ENCODE measurements at places on chromosomes 5 and 9. TPM values are rescaled to one million over a fixed set of nuclear protein-coding genes. Genes with fewer than 3 reads are reported as not detected.

SNCAIP gene
- 4.0 TPM for polyA plus RNA-seq

- no peak overlapping the region for H3K27ac ChIP-seq
- no peaks in the 10 kb centered on the region for H3K4me1 ChIP-seq
- H3K27me3 ChIP-seq, result no peaks in the 10 kb centered on the region
Observed at GRCh38 chr5:97838214-97838613, 655.2 kb upstream of the RIOK2 start.

GRCh38 chr5:100761192-100761591 is 141.9 kb downstream of the ST8SIA4 start:
- H3K36me3 ChIP-seq, result no peaks in the 10 kb centered on the region
- H3K4me3 ChIP-seq, result no peak overlapping the region
- no peak for DNase-seq
- H3K27me3 ChIP-seq, result no peaks in the 10 kb centered on the region
- H3K27ac ChIP-seq, result no peak overlapping the region

DNA sequence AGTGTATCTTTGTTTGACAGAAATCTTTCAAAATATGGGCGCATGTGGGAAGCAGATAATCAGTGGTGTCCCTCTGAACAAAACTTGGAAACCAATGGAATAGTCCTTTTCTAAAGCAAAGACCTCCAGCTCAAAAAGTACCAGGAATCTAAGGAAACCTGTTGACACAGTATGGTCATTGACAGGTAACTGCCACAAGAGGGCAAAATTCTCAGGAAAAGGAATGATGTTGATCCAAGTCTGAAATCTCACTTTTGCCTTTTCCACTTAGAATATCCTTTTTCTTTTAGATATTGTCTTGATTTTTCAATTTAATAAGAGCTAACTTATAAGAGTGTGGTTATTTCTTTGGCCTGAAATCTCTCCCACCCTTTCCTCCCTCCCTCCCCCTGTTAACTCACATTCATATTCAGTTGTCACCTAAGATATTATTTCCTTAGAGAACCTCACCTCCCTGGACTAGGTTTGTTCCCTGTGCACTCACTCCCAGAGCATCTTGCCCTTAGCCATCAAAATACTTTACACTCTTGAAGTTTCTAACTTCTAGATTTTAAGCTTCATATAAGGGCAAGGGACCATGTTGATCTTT is 59.0 kb upstream of the BARX1 start:
- peaks cover 32% of the 10 kb centered on the region for H3K4me1 ChIP-seq
- no peaks in the 10 kb centered on the region for H3K27me3 ChIP-seq
- no peak overlapping the region for H3K4me3 ChIP-seq
- H3K27ac ChIP-seq, result no peak overlapping the region

GRCh38 chr5:110248921-110249320 is 477.6 kb downstream of the TMEM232 start:
- H3K27me3 ChIP-seq, result no peaks in the 10 kb centered on the region
- H3K4me1 ChIP-seq, result no peaks in the 10 kb centered on the region
- H3K36me3 ChIP-seq, result no peaks in the 10 kb centered on the region
- H3K27ac ChIP-seq, result no peak overlapping the region
- DNase-seq, result no peak
- H3K4me3 ChIP-seq, result no peak overlapping the region

Data from stomach (tissue), 19 donors.